ENCODE measurements at places on chromosomes 11 and 22.

DNA sequence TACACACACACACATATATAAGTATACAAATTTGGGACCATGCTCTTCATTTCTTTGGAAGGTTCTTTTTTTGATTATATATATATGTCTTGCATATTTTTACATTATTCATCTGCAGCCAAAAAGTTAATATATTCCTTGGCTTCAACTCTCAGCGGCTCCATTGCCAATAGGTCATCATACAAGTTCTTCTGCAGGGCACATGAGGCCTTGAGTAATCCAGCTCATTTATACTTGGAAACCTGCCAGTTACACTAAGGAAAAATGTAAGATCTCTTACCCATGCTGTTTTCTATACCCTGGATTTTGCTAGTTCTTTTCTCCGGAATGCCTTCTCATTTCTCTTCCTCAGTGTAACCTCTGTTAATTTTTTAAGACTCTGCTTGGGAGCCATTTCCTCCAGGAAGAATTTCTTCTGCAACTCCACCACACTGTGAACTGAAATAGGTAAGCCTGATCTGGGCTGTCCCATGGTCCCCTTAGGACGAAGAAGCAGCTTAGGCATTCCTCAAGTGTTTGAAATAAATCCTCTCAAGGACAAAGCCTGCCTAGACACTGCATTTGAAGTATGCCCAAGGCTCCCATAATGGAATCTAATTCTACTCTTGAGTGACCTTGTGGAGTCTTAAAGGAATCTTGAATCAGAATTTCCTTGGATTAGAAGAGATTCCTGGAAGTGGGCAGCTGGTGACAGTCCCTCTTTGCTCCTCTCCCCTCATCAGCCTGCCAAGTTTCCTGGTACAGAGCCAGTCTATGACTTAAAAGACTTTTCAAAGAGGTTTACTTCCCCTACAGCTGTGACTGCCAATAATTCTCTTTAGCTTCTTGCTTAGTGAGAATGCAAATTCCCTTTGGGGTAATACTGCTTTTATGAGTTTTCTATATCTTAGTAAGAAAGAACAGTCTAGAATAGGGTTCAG is 182.8 kb downstream of the C11orf87 start:
- no peak for DNase-seq

- no peak for DNase-seq
Measured at GRCh38 chr11:103894034-103894433, 142.4 kb upstream of the DDI1 start.

GRCh38 chr11:13152264-13152663 is 125.3 kb upstream of the BMAL1 start:
- no peak for DNase-seq

- no peak for DNase-seq
Measured at GRCh38 chr22:45942787-45943493, 34.0 kb downstream of the WNT7B start.

GRCh38 chr11:35418282-35419183 is 825 bp downstream of the SLC1A2 start:
- DNase-seq, result peak; percentile 19

DNA sequence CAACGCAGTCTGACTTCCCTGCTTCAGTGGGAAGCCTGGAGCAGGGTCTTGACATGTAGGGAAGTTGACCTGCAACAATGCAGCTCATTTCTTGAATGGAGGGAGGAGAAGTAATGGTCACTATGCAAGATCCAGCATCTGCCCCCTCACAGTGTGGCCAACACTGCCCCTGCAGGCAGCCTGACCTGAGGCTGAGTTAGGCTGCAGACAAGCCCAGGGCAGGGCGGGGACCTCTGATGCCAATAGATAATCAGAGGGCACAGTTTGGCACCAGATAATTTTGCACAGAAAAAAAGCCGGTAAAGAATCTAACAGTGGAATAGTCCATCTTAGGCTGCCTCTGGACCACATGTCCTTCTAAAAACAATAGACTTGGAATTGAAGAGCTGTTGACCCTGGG is 182.3 kb downstream of the DSCAML1 start:
- DNase-seq, result no peak

DNA sequence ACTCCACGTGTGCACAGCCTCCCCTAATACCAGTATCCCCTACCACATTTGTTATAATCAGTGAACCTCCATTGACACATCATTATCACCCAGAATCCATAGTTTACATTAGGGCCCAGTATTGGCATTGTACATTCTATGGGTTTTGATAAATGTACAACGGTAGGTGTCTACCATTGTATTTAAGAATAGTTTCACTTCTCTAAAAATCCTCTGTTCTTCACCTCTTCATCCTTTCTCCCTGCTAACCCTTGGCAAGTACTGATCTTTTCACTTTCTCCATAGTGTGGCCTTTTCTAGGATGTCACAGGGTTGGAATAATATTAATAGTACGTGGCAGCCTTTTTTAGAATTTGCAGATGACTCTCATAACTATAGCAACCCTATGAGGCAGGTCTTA is 353.8 kb downstream of the DDX10 start:
- DNase-seq, result no peak

DNA sequence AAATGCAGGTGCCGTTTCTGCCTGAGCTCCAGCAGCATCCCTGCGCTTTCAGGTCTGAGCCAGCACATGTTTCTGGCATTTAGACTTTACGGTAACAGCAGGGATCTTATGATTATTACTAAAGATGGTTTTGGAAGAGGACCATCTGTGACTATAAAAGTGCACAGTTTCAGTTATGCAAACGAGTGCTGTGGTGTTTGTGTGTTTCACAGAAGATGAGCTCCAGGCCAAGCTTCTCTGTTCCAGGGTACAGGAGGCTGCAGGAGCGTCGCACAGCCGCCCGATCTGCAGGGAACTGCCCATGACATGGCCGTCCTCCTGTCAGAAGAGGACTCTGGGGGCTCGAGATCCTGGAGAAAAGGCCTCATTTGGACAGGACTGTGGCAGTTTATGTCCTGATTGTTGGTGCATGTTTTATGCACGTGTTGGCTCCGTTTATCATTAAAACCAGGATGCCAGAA is 297.3 kb downstream of the TBC1D22A start:
- DNase-seq, result no peak

GRCh38 chr11:1222491-1223345 is at the start of gene MUC5B:
Gene MUC5B (plus strand): TSS chr11:1223066. CDS start chr11:1223124, 58 bp downstream.
- no peak for DNase-seq

DNA sequence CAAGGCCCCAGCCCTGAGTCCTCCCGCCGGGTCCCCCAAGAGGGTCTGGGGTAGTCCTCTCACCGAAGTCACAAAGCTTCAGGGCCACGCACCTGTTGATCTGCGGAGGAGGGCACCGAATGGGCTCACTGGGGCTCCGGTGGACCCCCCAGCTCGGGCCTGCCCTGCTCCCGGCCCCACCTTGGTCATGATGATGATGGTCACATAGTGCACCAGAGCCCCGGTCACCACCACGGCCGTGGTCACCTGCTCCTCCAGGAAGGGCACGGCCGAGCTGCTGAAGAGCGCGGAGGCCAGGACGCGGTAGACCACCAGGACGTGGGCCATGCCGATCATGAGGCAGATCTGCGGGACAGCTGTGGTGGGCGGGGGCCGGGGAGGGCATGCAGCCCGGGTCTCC is 13.5 kb upstream of the SIGIRR start:
- DNase-seq, result no peak

- no peak for DNase-seq
Measured at GRCh38 chr11:12292766-12293165, 84.6 kb upstream of the PARVA start.

- no peak for DNase-seq
Measured at GRCh38 chr22:46162285-46162684, 12.0 kb downstream of the PPARA start.

- DNase-seq, result no peak
Measured at GRCh38 chr11:19723572-19724342, 11.1 kb downstream of the NAV2 start.

GRCh38 chr11:13449522-13449921 is 13.5 kb downstream of the BTBD10 start:
- no peak for DNase-seq

DNA sequence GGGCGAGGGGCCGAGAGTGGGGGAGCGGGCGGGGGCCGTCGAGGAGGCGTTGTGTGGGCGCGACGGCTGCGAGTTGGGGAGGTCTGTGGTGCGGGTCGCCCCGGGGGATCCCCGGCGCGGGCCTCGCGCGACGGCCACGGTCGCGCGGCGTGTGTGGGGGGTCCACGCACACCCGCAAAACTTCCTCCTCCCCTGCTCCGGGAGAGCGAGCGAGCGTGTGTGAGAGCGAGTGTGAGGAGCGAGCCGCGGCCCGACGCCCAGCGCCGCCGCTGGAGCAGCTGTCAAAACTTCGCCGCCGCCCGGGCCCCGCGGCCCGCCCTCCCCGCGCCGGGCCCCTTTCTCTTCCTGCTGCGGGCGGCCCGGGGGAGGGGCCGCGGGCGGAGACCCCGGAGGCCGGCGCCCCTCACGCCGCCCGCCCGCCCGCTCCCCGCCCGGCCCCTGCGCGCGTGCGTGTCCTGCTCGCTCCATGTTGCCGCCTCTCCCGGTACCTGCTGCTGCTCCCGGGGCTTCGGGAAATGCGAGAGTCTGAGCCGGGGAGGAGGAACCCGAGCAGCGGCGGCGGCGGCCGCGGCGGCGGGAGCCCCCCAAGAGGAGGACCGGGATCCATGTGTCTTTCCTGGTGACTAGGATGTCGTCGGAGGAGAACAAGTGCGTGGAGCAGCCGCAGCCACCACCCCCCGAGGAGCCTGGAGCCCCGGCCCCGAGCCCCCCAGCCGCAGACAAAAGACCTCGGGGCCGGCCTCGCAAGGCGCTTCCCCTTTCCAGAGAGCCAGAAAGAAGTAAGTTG is 9.0 kb upstream of the CCT8L2 start:
- no peak for DNase-seq

DNA sequence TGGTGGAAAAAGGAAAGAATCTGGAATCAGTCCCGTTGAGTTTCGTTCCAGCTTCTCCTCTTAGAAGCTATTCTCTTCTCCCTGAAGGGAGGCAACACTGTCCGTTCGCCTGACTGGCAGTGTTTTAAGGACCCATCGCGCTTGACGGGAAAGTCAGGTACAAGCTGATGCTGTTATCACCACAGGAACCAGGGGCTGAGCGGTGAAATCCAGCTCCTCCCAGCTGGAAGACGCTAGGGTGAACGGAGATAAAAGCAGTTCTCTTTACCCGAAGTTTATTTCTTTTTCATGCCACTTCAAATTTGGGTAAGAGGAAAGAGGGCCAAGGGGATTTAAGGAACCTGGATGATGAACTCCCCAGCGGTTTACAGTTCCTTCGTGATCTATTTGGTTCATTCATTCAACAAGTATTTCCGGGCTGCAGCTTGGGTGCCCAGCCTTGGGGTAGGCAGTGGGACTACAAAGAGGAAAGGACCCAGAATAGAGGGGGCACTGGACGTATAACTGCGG is 551 bp upstream of the DEUP1 start:
- DNase-seq, result no peak

DNA sequence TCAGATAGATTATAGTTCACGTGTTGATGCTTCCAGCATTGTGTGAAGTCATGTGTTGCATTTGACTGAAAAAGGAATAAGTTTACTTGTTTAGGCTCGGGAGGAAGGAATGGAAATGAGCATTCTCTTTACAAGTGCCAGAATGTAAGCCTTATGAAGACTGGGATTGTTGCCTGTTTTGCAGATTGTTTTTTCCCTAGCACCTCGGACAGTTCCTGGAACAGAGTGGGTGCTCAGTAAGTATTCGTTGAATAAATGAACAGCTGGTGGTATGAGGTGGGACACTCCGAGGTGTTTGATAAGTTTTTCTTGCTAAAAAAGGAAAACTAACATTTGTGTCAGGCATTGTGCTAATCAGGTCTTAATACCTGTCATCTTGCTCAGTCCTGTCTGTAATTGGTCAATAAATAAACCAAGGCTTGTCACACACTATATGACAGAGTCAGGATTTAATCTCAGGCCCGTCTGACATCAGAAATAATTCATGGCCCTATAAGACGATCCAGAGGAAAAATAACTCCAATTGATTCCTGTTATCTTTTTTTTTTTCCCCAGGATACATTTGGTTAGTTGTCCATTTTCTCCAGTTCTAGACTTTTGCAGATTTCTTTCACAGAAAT is 304.7 kb downstream of the NELL1 start:
- no peak for DNase-seq

DNA sequence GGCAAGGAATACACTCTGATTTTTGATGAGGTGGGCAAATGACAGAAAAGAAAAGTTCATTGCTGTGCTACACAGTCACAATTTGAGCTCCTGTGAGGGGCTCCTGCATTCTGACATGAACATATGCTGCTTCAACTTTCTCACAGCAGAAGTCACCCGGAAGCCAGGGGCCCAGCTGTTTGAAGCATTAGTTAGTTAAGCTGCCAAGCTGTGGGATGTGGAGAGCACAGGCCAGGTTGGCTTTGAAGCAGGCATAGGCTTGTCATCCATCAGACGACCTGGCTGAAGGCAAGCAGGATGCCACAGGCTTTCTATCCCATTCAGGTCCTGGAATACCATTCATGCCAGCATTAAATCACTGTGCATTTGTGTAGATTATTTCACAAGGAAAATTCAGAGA is 63.1 kb downstream of the MTNR1B start:
- DNase-seq, result no peak

GRCh38 chr11:117248341-117248740 is 15.9 kb downstream of the RNF214 start:
- DNase-seq, result no peak

GRCh38 chr11:64358907-64359711 is at the start of gene RPS6KA4:
Gene RPS6KA4 (plus strand): TSS chr11:64359162. CDS start chr11:64359236, 74 bp downstream.
- peak; percentile 66 for DNase-seq

DNA sequence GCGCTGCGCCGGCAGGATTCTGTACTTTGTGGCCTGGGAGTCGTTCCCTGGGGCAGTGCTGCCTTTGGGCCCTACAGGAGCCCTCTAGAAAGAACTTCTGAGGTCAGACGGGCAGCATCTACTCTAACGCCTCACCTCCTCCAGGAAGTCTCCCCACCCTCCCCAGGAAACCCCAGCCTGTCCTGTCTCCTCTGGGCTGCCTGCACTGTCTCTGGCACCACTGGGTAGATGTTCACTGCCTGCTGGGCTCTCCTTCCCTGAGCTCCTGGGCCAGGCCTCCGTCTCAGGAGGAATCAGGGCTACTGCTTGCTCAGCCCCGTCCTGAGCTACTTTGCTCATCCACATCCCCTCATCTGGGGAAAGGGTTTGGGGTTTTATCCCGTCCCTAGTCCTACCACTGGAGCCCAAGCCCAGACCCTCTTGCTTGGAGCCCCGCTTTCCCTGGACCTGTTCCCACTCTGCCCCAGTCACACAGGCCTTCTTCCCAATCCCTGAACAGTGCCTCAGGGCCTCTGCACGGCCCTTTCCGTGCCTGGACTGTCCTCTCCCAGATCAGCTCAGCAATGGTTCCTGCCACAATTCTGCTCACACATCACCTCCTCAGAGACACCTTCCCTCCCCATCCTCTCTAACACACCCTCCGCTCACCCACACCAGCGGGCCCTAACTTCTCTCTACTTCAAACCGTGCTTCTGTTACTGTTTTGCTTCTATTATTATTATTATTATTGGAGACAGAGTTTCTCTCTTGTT is 11.3 kb upstream of the TREH start:
- no peak for DNase-seq

DNA sequence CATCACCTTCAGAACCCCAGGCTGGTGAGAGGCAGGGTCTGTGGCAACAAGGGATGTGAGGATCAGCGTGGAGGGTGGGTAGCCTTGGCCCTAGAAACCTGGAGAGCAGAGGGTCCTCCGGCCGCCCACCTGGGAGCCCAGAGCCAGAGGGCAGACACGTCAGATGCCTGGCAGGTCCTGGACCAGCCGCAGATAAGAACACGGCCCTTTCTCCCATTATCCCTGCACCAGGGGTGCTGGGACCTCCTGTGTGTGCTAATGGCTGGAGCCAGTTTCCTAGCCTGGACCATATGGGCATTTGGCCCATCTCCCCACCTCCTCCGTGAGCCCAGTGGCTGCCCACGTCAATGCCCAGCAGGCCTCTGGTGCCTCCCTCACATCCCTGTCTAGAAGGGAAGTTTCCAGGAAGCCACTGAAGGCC is 88.4 kb downstream of the MORC2 start:
- no peak for DNase-seq

- no peak for DNase-seq
Measured at GRCh38 chr11:59800390-59801025, 10.1 kb downstream of the MRPL16 start.

Measured in D721Med (cell line).